ENCODE measurements at places on chromosomes 1 and 21. TPM values are rescaled to one million over a fixed set of nuclear protein-coding genes. Genes with fewer than 3 reads are reported as not detected.
A peak's percentile ranks its signal among the peaks of the same experiment; 100 is the strongest.

DNA sequence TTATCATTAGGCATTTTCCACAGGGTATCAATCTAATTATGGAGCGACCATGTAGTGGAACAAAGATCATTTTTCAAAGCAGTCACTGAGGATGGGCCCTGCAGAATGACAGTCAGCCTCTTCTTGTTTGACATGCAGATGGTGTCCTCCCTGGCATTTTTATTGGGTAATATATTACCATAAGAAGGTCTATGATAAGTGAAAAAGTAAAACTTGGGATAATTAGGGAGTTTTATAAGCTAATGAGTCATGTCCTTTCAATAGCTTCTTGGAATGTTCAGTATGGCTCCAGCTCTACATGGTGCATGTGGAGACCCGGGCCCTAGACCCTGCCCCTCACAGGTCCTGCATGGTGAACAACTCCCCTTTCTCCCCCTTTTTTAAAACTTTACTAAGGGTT, 232.2 kb upstream of the COA6 start:
- H3K4me3 ChIP-seq = no peak overlapping the region
- H3K27me3 ChIP-seq = peaks cover 4% of the 10 kb centered on the region
- no peak overlapping the region for H3K27ac ChIP-seq
- DNase-seq = no peak

The NUDT4B gene
- not detected for polyA plus RNA-seq

- no peaks in the 10 kb centered on the region for H3K36me3 ChIP-seq
- no peak for DNase-seq
- no peak overlapping the region for H3K27ac ChIP-seq
- H3K27me3 ChIP-seq = no peaks in the 10 kb centered on the region
- peaks cover under 1% of the 10 kb centered on the region for H3K4me1 ChIP-seq
- H3K4me3 ChIP-seq = no peak overlapping the region
Measured at GRCh38 chr1:84379917-84380180, 18.4 kb upstream of the DNASE2B start.

The TP73 gene
- 0.01 TPM for polyA plus RNA-seq

GRCh38 chr1:93416183-93416582, 31.7 kb upstream of the FNBP1L start:
- no peak overlapping the region for H3K4me3 ChIP-seq
- no peaks in the 10 kb centered on the region for H3K4me1 ChIP-seq
- no peak overlapping the region for H3K27ac ChIP-seq

The LGALS8 gene
- 83.2 TPM for polyA plus RNA-seq

- H3K27me3 ChIP-seq = no peaks in the 10 kb centered on the region
- peak; percentile 62 for DNase-seq
- H3K4me1 ChIP-seq = peaks cover 15% of the 10 kb centered on the region
- no peak overlapping the region for H3K4me3 ChIP-seq
- H3K36me3 ChIP-seq = no peaks in the 10 kb centered on the region
Measured at GRCh38 chr1:60989749-60990713, 92.3 kb upstream of the NFIA start.

GRCh38 chr1:4702932-4703331, 48.5 kb downstream of the AJAP1 start:
- H3K27ac ChIP-seq = no peak overlapping the region
- H3K36me3 ChIP-seq = no peaks in the 10 kb centered on the region
- H3K4me1 ChIP-seq = no peaks in the 10 kb centered on the region

The IL10 gene
- 0.27 TPM for polyA plus RNA-seq

- H3K4me1 ChIP-seq = no peaks in the 10 kb centered on the region
- no peaks in the 10 kb centered on the region for H3K27me3 ChIP-seq
- no peak overlapping the region for H3K4me3 ChIP-seq
- no peak for DNase-seq
- H3K36me3 ChIP-seq = no peaks in the 10 kb centered on the region
Measured at GRCh38 chr1:157113106-157113505, 13.5 kb upstream of the ETV3L start.

DNA sequence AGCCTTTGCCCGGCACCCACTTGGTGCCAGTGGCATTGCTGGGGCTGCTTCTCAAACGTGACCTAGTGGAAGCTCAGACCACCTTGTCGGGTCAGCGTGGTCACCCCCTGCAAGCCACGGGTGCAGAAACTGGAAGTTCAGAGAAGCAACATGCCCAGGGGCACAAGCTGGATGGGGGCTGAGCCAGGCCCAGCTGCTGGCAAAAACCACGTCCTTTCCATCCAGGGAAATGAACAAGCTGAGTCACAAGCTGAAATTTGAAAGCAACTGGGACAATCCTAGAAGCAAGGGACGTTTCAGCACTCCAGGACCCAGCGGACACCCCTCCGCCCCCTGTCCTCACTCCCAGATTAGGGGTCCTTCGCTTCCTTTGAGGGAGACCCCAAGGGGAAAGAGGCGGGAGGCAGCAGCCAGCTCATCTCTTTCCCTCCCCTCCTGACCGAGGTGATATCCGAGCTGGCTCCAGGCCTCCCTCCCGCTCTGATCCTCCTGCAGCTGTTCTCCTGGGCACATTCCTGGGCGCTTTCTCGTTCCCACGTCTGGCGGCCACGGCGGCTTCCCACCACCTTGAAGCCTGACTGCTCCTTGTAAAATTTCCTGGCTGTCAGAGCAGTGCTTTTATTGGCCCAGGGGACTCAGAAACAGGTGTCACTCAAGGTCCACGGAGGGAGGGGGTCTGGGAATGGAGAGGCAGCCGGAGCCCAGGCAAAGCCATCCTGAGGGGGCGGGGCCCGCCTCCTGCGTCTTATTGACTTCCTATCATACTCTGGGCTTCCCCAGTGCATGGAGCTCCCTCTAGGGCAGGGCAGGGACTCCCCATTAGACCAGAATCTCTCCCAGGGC, 62.8 kb downstream of the PAX7 start:
- no peak overlapping the region for H3K4me3 ChIP-seq
- no peaks in the 10 kb centered on the region for H3K4me1 ChIP-seq
- H3K27ac ChIP-seq = no peak overlapping the region
- H3K27me3 ChIP-seq = peaks cover 9% of the 10 kb centered on the region
- H3K36me3 ChIP-seq = no peaks in the 10 kb centered on the region
- no peak for DNase-seq

- H3K4me3 ChIP-seq = no peak overlapping the region
- H3K36me3 ChIP-seq = no peaks in the 10 kb centered on the region
- peaks cover 18% of the 10 kb centered on the region for H3K4me1 ChIP-seq
- peak overlapping the region; percentile 36 for H3K27ac ChIP-seq
- no peaks in the 10 kb centered on the region for H3K27me3 ChIP-seq
Measured at GRCh38 chr1:231139125-231139649, 22.7 kb upstream of the TRIM67 start.
